ENCODE measurements at places on chromosomes 6 and 20. TPM values are rescaled to one million over a fixed set of nuclear protein-coding genes. Genes with fewer than 3 reads are reported as not detected.

The PGK2 gene
- not detected for polyA plus RNA-seq

The MLN gene
- polyA plus RNA-seq = not detected

The LINC00237 gene
- not detected for polyA plus RNA-seq

The KIAA0408 gene
- polyA plus RNA-seq = not detected
